ENCODE measurements at places on chromosomes 5 and 9. TPM values are rescaled to one million over a fixed set of nuclear protein-coding genes. Genes with fewer than 3 reads are reported as not detected.

Gene C9
- total RNA-seq = not detected

DNA sequence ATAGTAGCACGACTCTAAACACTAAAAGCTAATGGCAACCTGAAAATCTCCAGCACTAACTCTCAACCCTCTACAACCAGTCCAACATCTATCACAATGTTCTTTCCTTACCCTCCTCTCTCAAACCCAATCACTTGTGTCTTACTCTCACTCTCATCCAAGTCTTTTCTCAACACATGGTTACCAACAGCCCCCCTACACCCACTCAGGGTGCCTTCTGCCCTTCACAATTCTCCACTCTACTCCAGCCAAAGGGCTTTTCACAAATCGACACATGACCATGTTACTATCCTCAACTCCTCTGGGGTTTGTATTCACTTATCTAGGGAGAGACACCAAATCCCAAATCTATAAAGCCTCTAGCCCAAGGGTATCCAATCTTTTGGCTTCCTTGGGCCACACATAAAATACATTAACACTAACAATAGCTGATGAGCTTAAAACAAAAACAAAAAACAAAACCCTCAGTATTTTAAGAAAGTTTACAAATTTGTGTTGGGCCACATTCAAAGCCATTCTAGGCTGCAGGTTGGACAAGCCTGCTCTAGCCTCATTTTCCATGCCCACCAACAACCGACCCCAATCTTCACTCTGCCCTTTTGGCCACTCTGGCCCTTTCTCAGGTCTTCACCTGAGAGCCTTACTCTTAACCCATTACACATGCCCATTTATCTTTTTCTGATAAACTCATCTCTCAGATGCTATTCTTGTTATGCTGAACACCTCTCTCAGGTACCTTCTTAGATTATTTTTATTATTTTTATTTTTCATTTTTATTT is 11.7 kb downstream of the HSPA9 start:
- no peak overlapping the region for H3K27ac ChIP-seq
- no peak overlapping the region for H3K4me3 ChIP-seq
- DNase-seq = no peak
- no peaks in the 10 kb centered on the region for H3K27me3 ChIP-seq
- peaks cover 27% of the 10 kb centered on the region for H3K4me1 ChIP-seq

Gene GRIN1
- not detected for total RNA-seq

GRCh38 chr5:139415221-139415861 is 11.5 kb upstream of the SPATA24 start:
- no peaks in the 10 kb centered on the region for H3K36me3 ChIP-seq
- H3K27ac ChIP-seq = no peak overlapping the region
- peaks cover 11% of the 10 kb centered on the region for H3K4me1 ChIP-seq

DNA sequence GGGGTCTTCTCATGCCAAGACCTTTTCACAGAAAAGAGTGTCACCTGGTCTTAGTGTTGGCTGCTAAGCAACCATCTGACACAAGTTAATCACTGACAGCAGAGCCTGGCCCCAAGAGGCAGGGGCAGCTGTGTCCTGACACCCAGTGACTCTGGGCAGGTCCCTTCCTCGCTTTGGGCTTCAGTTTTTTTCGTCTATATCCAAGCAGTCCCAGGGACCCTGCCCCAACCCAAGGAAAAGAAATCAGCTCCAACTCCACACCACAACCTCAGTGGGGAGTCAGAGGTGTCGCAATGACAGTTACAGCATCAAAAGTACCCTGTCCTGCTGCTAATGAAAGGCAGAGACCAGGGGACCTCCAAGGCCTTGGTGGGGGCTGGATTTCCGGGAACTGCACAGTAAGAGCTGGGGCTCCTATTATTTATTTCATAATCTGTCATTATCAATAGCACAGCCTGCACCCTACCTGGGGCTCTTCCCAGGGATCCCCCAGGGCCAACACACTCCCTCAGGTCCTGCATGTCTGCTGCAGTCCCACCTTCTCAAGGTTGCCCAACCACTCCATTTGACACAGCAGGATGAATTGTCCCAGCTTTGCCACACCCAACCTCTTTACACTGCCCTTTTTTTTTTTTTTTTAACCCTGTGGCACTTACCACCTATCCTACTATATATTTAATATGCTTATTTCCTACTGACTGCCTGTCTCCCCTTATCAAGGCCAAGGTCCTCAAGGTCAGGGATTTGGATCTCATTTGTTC is 9.4 kb downstream of the ANKS6 start:
- no peaks in the 10 kb centered on the region for H3K4me1 ChIP-seq
- H3K4me3 ChIP-seq = no peak overlapping the region
- H3K27me3 ChIP-seq = no peaks in the 10 kb centered on the region
- no peak overlapping the region for H3K27ac ChIP-seq
- no peaks in the 10 kb centered on the region for H3K36me3 ChIP-seq

Gene DMRTA1
- total RNA-seq = not detected

GRCh38 chr5:133930813-133931090 is 37.7 kb downstream of the C5orf15 start:
- no peaks in the 10 kb centered on the region for H3K27me3 ChIP-seq
- H3K36me3 ChIP-seq = no peaks in the 10 kb centered on the region
- DNase-seq = no peak
- H3K4me1 ChIP-seq = peaks cover 18% of the 10 kb centered on the region
- peak overlapping the region; percentile 52 for H3K27ac ChIP-seq
- H3K4me3 ChIP-seq = peak overlapping the region; percentile 51

Gene PCDHGC5
- total RNA-seq = not detected

DNA sequence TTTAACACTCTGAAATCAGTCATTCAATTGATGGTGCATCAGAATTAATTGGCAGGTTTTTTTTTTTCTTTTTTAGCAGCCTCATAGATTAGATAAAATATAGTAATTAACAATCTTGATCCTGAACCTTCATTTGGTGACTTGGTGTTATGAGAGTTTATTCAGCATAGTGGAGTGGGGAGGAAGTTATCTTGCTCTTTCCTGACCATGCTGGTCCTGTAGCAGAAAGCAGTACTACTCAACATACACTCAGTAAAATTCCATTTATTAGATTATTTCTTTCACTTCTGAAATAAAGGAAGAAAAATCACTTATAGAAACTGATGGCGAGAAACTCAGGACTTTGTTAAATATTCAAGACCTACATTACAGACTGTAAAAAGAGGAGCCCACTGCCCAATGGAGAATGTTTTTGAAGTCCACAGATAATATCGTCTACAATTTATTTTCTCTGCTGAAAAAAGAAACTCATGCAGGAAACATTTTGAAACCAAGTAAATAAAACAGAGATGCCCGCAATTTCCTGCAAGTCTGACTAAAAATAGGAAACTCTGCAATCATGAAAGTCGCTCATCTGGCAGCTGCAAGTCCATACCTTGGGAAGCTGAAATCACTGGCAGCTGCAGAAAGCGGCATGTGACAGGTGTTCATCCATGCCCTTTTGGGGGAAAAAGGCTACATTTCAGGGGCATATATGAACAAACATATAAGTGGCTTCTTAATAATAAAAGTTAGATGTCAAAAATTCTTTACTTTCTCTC is 233.2 kb upstream of the RFX3 start:
- no peaks in the 10 kb centered on the region for H3K4me1 ChIP-seq
- H3K27ac ChIP-seq = no peak overlapping the region
- H3K36me3 ChIP-seq = no peaks in the 10 kb centered on the region
- H3K27me3 ChIP-seq = no peaks in the 10 kb centered on the region
- DNase-seq = no peak
- H3K4me3 ChIP-seq = no peak overlapping the region

Gene CATSPER3
- 0.29 TPM for total RNA-seq

Gene FAM169A
- total RNA-seq = 8.4 TPM

Gene LRRC26
- total RNA-seq = not detected
